Activated CD8-positive, alpha-beta memory T cell treated with anti-CD3 and anti-CD28 coated beads, Interleukin-2, amount 10 ng/mL, durations not matched to agents 7 days and 5 days (primary cell): ENCODE measurements at places on chromosomes 6 and 20. TPM values are rescaled to one million over a fixed set of nuclear protein-coding genes. Genes with fewer than 3 reads are reported as not detected.

DNA sequence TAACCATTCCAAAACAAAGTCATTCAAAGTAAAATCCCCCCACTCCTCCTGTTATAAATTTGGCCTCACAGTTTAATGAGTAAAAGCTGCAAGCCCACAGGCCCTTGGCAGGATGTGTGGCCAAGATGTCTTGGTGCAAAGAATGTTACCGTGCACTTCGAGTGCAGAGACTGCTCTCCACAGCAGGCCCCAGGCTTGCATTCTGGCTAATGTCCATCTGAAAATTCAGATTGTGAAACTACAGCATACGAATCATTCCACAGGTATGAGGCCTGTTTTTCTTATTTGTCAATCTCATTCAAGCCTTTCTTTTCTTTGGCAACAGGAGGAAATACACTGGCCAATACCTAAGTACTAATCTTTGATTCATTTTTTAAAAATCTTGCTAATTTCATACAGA, 7.1 kb downstream of the RPS6KA2 start:
- H3K4me1 ChIP-seq: no peaks in the 10 kb centered on the region
- peaks cover 21% of the 10 kb centered on the region for H3K27me3 ChIP-seq
- H3K36me3 ChIP-seq: no peaks in the 10 kb centered on the region
- H3K27ac ChIP-seq: no peak overlapping the region
- DNase-seq: no peak
- no peak overlapping the region for H3K4me3 ChIP-seq

GRCh38 chr6:3959385-3959784, 110.2 kb downstream of the FAM50B start:
- peaks cover 3% of the 10 kb centered on the region for H3K27me3 ChIP-seq
- no peak for DNase-seq
- peaks cover 8% of the 10 kb centered on the region for H3K4me1 ChIP-seq
- H3K36me3 ChIP-seq: peaks cover 2% of the 10 kb centered on the region
- no peak overlapping the region for H3K27ac ChIP-seq
- H3K4me3 ChIP-seq: no peak overlapping the region

DNA sequence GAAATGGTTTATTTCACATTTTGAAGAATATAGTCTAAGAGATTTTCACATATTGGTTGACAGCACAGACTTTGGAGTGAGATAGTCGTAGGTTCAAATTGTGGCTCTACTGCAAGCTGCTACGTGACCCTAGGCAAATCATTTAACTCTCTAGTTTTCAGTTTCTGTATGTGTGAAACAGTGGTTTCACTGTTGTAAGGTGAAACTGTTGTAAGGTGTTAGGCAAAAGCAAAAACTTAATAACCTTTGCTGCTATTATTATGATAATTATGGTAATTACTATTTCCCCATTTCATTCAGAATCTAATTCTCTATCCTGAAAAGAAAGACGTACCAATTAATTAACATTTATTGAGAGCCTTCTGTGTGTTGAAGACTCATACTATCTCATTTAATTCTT, 144.2 kb downstream of the REV3L start:
- H3K27me3 ChIP-seq: no peaks in the 10 kb centered on the region
- peak overlapping the region; percentile 76 for H3K27ac ChIP-seq
- no peak for DNase-seq
- no peak overlapping the region for H3K4me3 ChIP-seq
- peaks cover 34% of the 10 kb centered on the region for H3K36me3 ChIP-seq

DNA sequence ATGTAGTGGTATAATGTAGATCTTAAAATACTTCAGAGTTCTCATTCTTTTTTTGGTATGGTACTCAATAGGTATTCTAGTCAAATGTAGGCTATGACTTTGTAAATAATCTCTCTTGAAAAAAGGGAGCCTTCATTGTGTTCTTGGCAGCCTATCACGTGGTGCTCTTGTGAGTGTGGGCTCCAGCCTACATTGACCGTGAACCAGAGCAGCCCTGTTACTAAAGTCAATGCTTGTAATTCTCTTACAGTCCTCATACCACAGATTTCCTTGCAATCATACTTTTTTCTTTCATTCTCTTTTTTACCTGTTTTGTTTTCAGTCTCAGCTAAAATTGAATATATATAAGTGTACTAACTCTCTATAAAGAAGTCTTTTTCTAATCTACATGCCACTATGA, 31.1 kb downstream of the ARID1B start:
- no peak overlapping the region for H3K27ac ChIP-seq
- no peaks in the 10 kb centered on the region for H3K27me3 ChIP-seq
- DNase-seq: no peak
- H3K4me1 ChIP-seq: peaks cover 30% of the 10 kb centered on the region
- H3K4me3 ChIP-seq: no peak overlapping the region

Gene EFCAB8
- 1.1 TPM for total RNA-seq

Gene TFAP2B
- not detected for total RNA-seq

Gene ENPP1
- 0.15 TPM for total RNA-seq

Gene EPB41L2
- total RNA-seq: 32.8 TPM
